Ovary (tissue), 10 donors: ENCODE measurements at places on chromosomes 11 and 22.

DNA sequence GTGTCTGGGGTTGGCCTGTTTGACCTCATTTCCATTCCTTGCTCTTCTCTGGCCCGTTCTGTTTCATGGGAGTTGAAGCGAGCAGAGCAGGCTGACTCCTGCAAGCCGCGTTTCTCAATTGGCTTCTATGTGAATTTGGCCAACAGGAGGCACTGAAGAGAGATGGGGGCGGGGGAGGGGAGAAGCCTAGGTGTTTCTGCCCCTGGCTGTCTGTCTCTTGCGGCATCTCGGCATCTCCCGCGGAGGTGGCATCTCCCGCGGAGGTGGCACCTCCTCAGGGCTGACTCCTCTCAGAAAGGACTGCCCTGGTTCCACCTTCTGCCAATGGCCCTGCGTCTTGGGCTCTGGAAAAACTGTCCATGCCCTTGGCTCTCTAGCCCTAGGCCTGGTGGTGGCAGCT is 125.6 kb upstream of the CSNK2A3 start:
- DNase-seq = no peak

- no peak for DNase-seq
These were observed 3.2 kb upstream of the KCNE3 start for GRCh38 chr11:74470526-74470925.

DNA sequence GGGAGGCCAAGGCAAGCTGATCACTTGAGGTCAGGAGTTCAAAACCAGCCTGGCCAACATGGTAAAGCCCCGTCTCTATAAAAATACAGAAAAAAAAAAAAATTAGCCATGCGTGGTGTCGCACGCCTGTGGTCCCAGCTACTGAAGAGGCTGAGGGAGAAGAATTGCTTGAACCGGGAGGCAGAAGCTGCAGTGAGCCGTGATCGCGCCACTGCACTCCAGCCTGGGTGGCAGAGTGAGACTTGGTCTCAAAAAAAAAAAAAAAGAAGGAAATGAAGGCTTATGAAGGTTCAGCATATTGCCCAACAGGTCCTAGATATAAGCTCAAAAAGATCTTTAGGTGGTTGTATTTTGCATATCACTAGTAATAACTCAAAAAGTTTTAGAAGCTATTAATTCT is 10.2 kb downstream of the ATL3 start:
- DNase-seq = no peak

GRCh38 chr11:119990309-119991021 is 147.4 kb downstream of the TRIM29 start:
- no peak for DNase-seq

- no peak for DNase-seq
These were observed 648 bp downstream of the FOSL1 start for GRCh38 chr11:65899356-65900124.

DNA sequence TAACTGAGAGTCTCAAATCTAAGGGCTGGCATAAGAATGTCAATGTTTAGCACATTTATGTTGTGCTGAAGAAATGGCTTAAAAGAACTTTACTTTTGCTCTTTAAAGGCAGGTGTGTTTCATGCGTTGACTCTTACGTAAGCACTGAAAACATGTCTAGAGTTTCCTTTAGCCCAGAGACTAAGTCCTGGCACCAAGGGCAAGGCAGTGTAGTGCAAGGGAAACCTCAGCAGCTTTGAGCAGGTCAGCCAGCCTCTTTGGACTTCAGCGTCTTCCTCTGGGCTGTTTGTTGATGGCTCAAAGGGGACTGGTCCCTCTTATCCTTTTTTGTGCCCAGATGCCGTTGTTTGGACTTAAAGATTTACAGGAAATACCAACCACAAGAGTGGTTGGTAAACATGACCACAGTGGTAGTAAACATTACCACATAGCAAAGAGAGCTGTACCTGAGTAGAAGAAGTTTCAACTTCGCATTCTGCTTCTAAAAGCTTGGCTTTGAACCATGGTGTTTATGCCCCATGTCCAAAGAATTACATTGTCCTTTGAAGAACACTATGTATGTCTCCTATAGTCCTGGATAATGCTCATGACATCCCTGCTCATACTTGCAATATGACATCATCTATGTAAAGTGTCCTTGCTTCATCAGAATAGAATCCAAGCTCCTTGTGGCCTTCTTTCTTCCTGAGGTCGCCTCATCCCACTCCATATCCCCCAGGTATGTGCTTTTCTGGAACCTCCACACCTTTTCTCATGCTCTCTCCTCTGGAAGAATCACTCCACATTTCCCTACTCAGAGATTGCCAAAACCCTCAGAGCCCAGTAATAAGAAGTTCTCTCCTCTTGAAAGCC is 23.5 kb downstream of the TENM4 start:
- DNase-seq = no peak

DNA sequence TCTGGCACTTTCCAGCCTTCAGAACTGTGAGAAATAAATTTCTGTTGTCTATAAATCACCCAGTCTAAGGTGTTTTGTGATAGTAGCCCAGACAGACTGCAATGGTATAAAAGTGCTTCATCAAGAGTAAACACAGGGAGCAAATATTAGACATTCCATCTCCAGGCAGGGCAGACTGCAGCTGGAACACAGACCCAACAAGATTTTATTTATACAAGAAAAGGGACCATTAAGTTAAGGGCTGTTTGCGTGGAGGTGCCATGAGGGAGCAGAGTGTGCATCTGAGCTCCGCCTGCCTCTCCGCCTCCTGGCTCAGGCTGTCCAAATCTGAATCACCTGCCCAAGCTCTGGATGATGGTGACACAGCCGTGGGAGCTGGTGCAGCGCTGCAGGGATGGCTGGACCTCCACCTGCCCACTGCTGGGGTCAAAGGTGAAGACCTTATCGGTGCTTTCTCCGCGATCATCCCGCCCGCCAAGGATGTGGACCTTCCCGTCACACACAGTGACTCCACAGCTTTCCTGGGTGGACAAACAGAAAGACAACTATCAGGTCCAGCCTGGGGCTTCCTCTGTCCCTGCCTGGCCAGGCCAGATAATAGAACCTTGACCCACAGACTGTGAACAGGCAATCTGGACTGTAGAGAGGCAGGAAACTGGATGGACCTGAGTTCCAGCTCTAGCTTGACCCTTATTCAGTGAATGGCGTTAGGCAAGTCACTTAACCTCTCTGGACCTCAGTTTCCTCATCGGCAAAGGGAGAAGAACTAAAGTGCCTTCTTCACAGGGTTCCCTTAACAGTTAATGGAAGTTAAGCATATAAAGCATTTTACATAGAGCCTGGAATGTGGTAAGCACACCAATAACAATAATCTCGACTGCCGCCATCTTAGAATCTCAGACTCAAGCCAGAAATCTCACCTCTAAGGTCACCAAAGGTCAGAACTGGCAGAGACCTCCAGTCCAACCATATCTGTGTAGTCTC is 10.5 kb downstream of the KLHL35 start:
- no peak for DNase-seq

DNA sequence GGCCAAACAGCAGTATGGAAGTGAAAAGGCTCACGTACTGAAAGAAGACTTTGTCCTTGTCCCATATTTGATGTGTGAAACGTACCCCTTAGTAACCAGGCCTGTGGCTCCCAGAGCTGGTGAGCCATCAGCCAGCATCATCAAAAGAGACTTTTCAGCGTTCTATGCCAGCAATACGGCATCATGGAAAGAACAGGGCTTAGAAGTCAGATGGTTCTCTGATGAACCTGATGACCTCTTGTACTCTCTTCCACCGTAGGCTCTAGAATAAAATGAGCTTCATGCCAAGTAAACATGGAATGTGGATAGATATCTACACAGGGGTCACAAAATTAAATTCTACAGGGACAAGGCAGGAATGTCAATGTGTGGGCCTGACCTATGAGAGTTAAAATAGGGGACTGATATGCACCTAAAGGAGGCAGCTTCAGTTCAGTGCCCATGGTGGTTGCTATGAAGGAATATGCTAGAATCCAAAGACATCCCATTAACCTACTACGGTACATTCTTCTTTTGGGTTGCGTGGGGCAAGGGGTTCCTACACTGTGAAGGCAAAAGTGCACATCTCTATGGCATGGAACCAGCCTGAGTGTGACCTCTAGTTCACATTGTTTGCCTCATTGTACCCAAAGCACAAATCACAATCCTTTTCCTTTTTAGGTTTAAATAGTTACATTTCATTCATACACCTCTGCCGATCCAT is 130.6 kb downstream of the ETS1 start:
- DNase-seq = no peak

- no peak for DNase-seq
These were observed 57.4 kb upstream of the SLC5A12 start for GRCh38 chr11:26779074-26779865.

- peak; percentile 45 for DNase-seq
These were observed 29.9 kb upstream of the OR10G7 start for GRCh38 chr11:124070915-124071622.

DNA sequence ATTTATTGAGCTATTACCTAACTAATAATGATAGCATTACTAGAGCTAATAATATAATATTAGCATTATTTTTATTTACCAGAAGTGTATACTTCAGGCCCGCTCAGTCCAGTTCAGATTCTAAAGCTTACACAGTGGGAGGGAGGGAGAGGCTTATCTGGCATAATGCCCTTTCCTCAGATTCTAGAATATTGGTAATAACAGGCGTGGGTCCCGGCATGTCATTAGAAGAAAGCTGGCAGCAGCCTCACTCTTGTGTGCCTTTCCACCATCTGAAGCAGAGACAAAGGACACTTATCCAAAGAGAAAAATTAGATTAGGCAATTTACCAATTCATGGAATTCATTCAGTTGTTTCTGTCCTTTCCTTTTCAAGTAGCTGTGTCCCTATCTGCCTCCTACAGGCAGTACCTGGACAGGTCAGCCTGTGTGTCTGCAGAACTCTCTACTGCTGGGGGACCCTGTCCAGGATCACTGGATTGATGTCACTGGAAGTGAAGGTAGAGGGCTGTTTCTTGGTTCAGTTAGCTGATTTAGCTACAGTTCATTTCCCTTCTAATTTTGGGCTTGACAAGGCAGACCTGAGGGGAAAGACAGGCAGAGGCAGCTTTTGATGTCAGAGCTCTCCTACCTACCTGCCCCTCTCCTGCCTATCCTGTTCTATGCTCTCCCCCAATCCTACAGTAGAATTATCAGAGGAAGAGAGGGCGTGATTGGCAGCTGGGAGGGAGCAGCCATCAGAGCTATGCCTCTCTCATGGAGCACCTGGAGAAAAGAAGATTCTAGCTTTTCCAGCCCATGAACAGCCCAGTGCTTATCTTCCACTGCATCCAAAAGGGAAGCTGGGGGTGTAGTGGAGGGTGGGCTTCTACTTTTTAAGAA is 20.3 kb upstream of the CCDC90B start:
- no peak for DNase-seq

- no peak for DNase-seq
These were observed 69.8 kb downstream of the TRIM29 start for GRCh38 chr11:120068114-120068573.

DNA sequence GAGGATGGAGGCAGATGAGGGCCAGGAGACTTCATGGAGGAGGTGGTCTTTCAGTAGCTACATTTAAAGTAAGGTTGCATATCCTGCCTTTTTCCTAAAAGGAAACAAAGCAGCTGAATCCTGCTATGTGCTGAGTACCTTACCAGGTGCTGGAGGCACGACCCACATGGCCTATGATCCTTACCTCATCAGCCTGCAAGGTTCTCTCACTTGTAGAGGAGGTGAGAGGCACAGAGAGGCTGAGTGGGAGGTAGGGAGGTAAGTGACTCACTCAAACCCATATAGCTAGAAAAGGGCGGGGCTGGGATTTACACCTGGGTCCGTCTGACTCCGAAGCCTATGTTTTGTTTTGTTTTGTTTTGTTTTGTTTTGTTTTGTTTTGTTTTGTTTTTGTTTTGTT is 75.8 kb downstream of the BUD13 start:
- no peak for DNase-seq

GRCh38 chr22:28064920-28065319 is 145.9 kb upstream of the PITPNB start:
- DNase-seq = no peak

DNA sequence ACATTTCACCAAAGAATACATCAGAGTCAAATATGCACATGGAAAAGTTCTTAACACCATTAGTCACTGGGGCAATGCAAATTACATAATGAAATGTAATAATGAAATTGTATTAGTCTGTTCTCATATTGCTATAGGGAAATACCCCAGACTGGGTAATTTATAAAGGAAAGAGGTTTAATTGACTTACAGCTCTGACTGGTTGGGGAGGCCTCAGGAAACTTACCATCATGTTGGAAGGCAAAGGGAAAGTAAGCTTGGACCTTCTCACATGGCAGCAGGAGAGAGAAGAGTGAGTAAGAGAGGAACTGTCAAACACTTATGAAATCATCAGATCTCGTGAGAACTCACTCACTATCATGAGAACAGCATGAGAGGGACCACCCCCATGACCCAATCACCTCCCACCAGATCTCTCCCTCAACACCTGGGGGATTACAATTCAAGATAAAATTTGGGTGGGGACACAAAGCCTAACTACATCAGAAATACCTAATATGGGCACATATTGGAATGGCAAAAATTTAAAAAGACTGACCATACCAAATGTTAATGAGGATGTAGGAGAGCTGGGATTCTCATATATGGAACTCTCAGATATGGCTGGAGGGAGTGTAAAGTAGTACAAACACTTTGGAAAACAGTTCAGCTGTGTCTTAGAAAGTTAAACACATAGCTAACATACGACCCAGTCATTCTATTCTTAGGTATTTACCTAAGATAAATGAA is 65.1 kb upstream of the CD44 start:
- no peak for DNase-seq

DNA sequence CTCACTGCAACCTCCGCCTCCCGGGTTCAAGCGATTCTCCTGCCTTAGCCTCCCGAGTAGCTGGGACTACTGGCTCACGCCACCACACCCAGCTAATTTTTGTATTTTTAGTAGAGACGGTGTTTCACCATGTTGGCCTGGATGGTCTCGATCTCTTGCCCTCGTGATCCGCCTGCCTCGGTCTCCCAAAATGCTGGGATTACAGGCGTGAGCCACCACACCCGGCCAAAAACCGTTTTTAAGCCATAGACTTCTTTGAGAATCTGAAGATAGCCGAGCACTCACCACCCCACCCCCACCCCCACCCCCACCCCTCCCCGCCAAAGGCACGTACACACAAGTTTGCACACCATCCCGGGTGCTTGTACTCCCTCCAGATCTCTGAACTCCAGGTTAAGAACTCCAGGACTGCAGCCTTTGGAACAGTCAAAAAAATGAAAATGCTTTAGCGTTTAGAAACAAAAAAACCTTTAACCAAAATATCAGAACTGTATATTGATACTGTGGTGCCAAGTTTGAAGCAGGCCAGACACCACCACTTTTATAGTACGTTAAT is 1.5 kb downstream of the CRKL start:
- DNase-seq = no peak

DNA sequence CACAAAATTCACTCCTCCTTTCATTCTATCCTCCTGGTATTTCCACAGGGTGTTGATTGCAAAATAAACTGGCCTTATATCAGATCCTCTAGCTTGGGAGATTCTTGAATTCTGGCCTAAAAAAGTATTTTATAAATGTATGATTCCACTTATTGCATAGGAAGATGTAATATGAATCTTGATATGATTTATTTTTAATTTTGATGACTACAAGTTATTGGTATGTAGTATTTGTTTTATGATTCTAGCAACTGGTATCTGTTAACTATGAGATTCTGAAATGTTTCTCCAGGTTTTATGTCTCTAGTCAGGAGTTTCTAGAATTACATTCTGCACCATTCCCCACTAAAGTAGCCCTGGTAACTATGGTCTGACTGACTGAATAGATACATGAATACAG is 373.9 kb upstream of the C11orf87 start:
- DNase-seq = no peak

- DNase-seq = no peak
These were observed 30.4 kb downstream of the OPCML start for GRCh38 chr11:133501643-133502539.

- DNase-seq = no peak
These were observed 60.0 kb downstream of the COMMD9 start for GRCh38 chr11:36229091-36229705.
